NCI-H1436 (cell line): ENCODE measurements at places on chromosomes 12 and 14.

GRCh38 chr14:74695406-74695805 is 17.5 kb downstream of the AREL1 start:
- no peak for DNase-seq

DNA sequence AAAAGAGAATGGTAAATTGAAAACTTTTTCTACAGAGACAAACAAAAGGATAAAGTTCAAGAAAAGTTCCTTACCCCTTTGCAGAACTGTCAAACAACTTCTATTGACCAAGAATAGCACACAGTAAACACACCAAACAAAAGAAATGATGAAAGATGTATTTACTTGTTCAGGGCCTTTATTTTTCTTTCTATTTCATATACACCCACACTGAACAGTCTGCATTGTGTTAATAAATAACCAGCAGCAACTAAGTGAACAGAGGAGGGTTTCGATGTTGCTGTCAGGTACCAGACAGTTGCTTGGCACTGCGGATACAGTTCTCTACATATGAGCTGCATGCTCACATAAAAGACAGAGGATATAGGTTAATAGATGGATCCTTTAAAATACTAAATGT is 122.1 kb downstream of the SOX5 start:
- DNase-seq = no peak

DNA sequence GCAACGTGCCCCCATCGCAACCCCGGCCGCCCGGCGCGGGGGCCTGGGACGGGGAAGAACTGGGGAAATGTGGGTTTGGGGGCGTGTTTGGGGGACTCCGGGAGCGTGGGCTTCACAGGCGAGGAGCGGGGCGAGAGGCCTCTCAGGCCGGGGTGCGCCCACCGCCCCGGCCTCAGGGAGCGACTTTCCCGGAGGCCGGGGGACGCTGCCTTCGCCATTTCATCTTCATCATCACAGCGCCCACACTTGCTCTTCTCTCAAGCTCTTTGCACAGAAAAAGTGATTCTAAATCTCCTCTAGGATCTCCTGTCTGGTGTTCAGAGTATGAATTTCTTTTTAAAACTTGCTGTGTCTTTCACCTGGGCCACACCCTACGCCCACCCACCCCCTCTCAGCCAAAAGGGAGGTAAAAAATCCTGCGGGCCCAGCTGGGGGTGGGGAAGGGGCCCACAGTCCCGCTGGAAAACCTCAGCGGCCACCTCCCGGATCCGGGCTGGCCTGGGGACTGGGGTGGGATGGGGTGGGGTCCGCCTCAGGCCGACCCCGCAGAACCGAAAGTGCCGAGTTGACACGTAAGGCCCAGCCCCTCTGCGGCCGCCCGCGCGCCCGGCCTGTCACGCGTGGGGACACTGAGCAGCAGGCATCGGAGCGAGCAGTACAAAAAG is 7.4 kb downstream of the CDKN1B start:
- no peak for DNase-seq

- DNase-seq = no peak
These were observed 221.8 kb downstream of the MSRB3 start for GRCh38 chr12:65500091-65500900.

- no peak for DNase-seq
These were observed 1.5 kb downstream of the TCP11L2 start for GRCh38 chr12:106304001-106304421.

DNA sequence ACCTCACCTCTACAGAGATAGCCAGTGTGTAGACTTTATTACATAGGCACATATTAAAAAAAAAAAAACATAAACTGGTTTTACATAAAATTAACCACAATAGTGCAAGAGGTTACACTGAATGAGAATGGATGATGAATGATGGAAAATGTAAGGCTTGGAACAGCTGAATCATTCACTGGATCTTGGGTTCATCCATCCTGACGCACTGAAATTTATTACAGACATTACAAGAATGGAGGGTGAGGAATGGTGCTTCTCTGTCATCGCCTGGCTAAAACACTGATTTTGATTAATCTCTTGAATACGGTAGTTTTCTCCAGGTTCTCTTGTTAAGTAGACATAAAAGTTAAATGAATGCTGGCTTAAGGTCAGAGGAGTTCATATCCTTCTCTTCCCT is 40.0 kb upstream of the GTF2A1 start:
- DNase-seq = no peak

DNA sequence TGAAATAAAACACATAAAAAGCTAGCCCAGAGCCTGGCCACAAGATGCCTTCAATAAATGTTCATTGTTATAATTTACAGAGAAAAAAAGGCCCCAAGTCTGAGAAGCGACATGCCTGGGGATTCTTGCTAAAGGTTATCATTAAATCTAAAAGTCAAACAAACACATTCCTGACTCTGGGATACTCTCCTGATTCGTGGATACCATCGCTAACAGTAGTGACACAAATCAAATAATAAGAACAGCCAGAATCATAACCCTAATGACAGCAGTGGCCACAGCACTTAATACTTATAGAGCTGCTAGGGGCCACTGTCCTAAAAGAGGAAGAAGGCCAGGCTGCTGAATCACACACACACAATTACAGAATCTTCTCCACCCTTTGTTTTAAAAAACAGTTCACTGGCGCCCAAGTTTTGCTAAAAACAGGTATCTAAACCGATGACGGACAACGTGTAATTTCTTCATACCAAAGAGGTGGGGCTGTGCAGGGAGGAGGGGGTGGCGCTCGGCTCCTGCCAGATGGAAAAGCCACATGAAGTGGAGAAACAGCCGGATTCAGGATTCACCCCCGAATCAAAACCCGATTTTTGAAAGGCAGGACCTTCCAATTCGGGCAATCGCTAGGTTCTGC is 1.2 kb downstream of the CLIP1 start:
- no peak for DNase-seq

DNA sequence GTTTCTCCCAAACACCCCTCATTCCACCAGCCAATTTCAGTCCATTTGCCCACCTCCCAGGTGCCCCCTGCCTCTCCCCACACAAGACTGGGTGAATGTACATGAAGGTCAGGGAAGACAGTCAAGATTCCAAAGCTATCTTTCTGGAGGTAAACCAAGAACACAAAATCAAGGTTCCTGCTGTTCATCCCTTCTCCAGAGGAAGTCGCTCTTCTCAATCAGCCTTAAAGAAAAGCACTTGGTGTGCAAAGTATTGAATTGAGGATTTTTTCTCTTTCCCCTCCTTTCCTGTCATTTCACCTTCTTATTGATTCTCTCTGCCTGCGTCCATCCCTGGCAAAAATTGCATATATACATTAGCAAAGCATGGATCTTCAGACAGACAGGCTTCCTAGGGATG is 4.5 kb downstream of the GRIN2B start:
- no peak for DNase-seq

DNA sequence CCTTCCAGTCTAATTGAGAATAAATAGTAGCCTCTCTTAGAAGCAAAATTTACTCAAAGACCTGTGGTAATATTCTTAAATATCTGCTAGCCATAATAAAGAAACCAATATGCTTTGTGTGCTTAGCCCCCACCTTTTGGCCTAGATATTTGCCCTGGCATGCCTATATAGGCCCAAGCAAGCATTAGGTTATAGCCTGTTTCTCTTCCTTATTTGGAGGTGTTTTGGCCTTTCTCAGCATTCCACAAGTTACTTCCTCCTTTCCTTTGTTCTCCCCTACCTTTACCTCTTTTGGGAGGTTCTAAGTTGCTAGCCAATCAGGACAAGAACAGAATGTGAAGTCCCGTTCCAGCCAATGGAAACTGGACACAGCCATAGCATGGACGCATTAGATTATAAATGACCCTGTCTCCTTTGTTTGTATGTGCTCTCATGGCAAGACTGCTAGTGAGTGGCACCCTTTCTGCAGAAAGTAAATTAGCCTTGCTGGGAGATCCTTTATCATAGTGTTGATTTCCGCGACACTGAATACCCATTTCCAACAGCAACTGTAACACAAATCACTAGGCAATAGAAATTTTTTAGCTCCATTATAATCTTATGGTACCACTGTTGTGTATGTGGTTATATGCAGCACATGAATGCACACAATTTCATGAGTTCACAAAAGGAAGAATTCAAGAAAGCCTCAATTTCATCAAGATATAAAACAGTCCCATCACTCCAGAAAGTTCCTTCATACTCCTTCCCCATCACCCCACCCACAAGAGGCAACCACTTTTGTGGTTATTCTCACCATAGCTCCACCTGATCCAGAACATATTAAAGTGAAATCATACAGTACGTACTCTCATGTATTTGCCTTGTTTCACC is 37.6 kb downstream of the CEP83 start:
- no peak for DNase-seq

GRCh38 chr12:42961395-42961794 is 371.8 kb upstream of the PRICKLE1 start:
- DNase-seq = no peak

GRCh38 chr12:27332714-27333402 is at the start of gene BMAL2:
Gene BMAL2 (plus strand): TSS chr12:27332836. CDS start chr12:27333073, 237 bp downstream.
- peak; percentile 15 for DNase-seq

DNA sequence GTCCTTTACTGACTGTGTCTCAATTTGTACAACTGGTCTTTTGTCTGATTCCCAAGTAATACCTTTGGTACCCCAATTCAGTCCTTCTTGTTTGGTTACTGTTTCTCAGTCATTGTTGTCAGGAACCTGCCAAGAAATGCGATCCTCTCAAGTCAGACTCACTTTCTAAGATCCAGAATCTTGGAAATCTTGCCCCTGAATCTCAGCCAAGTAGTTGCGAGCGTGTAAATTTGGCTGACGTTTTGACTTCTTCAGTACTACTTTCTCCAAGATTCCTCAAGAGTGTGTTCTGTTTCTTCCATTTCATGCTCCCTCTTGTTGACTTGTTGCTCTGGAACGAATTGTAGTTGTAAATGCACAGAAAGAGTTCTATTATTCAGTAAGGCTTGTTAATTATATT is 114.0 kb downstream of the MSRB3 start:
- DNase-seq = no peak

DNA sequence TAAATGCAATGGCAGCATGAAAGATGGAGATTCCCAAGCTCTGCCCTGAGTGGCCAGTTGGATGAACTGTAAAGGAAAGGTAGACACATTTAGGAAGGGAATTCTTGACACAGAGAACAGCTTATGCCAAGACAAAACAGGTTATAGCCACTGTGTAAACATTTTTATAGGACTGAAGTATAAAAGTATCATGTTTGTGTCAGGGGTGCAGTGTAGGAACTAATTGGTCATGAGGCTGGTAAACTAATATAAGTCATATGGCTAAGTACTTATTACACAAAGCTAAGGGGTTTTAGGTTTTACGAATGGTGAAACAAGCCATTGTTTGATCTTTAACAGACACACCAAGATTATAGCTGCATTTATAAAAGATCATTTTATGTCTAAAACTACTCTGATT is 207.7 kb upstream of the SLC16A7 start:
- no peak for DNase-seq

GRCh38 chr14:84543859-84544258 is 986.1 kb upstream of the FLRT2 start:
- DNase-seq = no peak

DNA sequence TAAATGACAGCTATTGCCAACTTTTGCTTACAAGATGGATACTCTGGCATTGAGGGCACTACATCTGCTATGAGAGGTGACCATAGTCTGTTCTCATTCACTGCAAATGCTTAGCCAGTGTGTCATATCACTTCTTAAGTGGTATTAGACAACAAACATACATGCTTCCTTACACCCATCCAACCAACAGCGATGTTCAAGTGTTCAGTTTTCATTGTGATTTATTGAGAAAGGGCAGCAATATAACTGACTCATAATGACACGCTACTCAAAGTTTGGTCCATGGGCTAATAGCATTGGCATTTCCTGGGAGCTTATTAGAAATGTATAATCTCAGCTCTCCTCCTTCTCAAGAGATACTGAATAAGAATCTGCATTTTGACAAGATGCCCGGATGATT is 181.7 kb downstream of the NPAS3 start:
- DNase-seq = no peak

- no peak for DNase-seq
These were observed 132.4 kb upstream of the RGS6 start for GRCh38 chr14:71799841-71800240.

DNA sequence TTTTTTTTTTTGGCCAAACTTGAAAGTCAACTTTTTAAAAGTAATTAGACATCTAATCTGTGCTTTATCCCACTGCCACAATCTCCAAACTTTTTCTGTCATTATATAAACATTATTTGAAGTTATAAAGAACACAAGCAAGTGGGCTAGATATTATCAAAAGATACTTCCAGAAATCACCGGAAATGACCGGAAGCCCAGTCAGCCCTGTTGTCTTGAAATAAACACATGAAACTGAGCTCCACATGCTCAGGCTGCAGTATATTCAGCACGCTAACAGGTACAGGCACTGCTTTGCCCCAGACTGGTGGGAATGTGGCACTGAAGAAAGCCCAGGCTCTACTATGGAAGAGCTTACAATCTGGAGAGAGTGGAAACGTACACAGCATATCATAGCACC is 158.9 kb upstream of the PLEKHG7 start:
- no peak for DNase-seq

DNA sequence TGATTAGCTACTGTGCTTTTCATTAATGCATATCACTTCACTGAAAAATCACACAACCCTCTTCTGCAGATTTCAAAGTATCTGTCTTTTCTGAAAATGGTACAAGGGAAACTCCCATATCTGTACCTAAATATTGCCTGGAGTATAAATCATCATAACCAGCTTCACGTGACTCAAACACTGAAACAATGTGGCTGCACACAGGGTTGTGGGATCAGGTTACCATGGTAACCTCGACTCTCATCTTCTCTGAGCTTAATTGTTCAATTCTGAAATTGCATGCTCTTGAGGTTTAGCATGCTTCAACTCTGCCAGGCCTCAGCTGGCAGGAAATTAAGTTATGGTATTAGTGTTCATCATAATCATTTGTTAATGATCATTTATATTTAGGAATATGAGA is 77.5 kb upstream of the CPSF6 start:
- peak; percentile 73 for DNase-seq

DNA sequence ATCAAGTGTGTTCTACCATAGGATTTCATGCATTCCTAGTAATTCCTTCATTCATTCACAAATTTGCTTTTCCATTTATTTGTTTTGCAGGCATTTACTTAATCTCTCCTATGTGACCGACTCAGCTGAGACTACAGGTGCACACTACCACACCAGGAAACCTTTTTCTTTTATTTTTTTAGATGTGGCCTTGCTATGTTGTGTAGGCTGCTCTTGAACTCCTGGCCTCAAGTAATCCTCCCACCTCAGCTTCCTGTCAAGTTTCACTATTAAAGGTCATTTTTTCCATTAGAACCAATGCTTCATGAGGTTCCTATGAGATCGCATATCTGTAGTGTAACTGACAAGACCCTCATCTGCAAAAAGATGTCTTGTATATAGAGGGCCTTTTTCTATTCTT is 1218.7 kb downstream of the VRK1 start:
- DNase-seq = no peak

GRCh38 chr12:84056-84455 is 17.5 kb downstream of the IQSEC3 start:
- DNase-seq = no peak

- DNase-seq = no peak
These were observed 35.8 kb upstream of the FBXO33 start for GRCh38 chr14:39467889-39468524.

GRCh38 chr12:120101182-120101581 is 15.4 kb downstream of the RAB35 start:
- DNase-seq = no peak
